ENCODE measurements at places on chromosomes 1 and 21.

DNA sequence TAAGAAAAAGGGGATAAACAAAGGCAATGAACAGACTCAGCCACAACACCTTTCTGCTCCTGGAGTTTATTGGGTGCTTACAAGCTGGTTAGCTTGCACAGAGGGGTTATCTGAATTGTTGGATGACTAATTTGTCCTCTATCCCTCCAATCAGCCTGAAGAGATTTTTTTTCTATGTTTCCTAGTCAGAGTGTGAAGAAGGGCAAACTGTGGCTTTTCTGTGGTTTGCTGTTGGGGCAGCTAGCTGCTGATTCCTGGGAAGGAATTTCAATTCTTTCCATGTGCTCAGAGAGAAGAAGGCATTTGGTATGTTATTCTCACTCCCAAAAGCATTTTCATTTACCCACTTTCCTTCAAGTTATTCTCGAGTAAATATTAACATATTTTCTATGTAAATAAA is 48.6 kb downstream of the PCP4 start:
- DNase-seq = no peak

GRCh38 chr1:40796939-40797667 is 13.5 kb downstream of the KCNQ4 start:
- DNase-seq = no peak

- no peak for DNase-seq
Observed at GRCh38 chr1:42328047-42328625, 6.9 kb downstream of the FOXJ3 start.

- no peak for DNase-seq
Observed at GRCh38 chr1:172719694-172720138, 60.8 kb downstream of the FASLG start.

DNA sequence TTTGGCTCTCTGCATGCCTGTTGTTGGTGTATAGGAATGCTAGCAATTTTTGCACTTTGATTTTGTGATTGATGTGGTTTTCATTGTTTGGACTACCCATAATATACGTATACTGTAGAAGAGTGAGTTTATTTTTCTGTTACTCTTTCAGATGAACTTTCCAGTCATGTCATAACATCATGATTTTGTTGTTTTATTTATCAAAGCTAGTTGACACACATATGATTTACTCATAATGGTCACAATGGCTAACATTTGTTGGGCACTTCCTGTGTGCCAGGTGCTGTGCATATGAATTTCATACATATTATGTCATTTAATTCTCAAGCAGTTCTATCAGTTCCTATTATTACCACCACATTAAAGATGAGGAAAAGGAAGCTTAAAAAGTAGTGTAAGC is 98.1 kb upstream of the GUCA2B start:
- DNase-seq = no peak

- no peak for DNase-seq
Observed at GRCh38 chr1:21592086-21592865, 76.9 kb downstream of the RAP1GAP start.

GRCh38 chr1:150003801-150004200 is 6.7 kb downstream of the OTUD7B start:
- DNase-seq = no peak

DNA sequence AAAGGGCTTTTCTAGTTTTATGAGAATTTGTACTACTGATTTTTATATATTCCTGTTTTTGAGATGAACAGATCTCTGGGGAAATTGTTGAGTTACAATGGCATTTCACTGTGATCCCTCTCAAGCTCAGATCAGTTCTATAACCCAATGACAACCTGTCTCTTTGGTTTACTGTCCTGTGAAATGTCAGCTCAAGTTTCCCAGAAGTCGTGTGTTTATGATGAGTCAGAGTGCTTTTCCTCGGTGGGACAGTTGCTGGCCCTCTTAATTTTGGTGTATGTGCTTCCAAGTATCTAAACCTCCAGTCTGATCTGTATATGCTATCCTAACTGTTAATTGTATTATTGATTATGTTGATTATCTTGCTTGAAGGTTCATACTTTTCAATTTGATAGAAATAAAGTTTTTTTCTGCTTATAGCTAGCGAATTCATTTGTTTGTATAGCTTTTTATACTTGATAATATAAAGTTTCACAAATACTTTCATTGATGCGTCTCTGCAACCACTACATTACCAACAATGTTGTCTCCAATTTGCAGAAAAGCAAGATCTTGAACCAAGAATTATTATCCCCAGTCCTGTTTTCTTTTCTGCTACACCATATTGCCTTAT is 77.5 kb upstream of the DNAJC6 start:
- no peak for DNase-seq

DNA sequence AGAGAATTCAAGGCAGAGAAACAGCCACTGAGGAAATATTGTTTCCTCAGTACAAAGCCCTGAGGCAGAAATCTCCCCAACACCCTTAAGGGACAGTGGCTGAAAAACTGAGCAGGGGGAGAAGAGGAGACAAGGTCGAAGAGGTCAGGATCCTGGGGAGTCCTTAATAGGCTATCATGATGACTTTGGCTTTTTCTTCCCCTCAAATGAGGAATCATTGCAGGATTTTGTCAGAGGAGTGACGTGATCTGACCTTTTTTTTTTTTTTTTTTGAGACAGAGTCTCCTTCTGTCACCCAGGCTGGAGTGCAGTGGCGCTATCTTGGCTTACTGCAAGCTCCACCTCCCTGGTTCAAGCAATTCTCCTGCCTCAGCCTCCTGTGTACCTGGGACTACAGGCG is 10.2 kb downstream of the MAP7D1 start:
- DNase-seq = no peak

GRCh38 chr1:244050835-244051444 is at the start of gene ZBTB18:
Gene ZBTB18 (plus strand): TSS chr1:244051283. CDS start chr1:244051432, 149 bp downstream.
- no peak for DNase-seq

DNA sequence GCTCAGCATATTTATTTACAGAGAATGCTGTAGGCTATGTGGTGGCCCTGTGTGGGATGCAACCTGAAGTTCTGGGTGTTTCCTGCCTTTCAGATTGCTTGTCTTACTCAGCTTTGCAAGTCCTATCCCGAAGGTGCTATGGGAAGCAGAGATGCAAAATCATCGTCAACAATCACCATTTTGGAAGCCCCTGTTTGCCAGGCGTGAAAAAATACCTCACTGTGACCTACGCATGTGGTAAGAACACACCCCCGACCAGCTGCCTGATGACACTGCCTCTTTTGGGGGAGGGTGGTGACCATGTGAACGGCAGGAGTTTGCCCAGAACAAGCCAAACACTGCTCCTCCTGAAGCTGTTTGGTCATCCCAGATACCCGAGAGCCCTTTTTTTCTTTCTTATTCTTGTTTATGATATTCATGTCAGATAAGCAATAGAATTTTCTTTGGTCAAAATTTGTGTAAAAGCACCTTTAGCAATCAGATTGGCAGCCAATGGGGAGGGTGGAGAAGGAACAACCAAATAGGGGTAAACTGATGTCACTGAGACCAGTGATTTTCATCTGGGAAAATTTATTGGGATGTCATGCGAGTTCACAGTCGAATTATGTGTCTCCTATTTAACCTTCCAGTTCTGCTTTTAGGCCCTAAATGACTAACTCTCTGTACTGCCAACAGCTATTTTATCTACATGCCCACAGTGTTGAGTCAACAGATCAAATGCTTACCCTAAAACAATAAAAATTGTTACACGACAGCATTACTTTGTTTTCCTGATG is 82.6 kb downstream of the EVA1C start:
- no peak for DNase-seq

- no peak for DNase-seq
Observed at GRCh38 chr1:203178083-203178482, 2.5 kb upstream of the MYBPH start.

DNA sequence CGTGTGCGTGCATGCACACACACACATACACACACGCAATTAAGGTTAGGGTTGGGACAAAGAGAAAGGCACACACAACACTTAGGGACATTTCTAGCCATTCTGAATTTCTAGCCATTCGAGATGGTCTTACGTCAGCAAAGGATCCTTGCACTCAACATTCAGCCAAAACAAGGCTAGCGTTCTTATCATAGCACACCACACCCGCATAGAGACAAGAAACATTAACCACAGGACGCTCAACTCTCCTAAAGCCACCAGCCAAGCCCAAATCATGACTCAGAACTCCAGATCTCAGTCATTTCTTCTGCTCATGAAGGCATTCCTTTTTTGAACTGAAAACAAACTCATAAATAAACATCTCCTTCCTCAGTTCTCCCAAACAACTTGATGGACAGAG is 106.8 kb downstream of the LMO4 start:
- DNase-seq = no peak

- DNase-seq = no peak
Observed at GRCh38 chr1:61504305-61504704, 220.6 kb downstream of the TM2D1 start.

DNA sequence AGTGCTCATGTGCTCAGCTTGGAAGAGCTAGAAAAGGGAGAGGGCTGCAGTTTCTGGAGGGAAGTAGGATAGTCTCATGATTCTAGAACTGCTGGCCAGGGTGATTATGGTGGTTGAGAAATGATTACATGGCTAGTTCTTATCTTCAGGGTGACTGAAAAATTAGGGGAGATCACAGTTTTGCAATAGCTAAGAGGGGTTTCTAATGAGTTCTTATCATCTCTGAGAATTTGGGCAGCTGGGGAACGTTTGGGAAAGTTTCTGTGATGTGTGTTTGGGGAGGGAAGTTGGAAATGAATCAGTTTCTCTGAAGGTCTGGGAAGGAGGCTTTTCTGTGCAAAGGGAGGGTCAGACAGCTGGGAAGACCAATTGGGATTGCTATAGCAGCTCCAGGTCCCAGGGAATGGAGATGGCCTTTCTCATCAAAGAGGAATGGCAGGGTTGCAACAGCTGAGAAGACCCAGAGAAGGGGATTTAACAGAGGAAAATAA is 7.6 kb upstream of the RHOU start:
- DNase-seq = no peak

DNA sequence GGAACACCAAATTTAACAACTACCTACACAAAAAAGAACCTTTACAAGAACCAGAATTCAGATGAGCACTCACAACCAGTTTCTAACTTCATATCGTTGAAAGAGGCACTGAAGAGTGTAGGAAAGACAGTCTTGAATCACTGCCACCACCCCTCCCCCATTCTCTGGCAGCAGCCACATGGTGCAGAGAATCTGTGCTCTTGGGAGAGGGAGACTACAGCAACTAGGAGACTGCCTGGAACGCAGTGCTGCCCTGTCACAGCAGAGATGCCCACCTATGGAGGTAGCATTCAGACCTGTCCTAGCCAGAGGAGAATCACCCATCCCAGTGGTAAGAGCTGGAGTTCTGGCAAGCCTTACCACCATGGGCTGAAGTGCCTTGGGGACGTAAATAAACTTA is 7.3 kb downstream of the CCN1 start:
- DNase-seq = no peak

DNA sequence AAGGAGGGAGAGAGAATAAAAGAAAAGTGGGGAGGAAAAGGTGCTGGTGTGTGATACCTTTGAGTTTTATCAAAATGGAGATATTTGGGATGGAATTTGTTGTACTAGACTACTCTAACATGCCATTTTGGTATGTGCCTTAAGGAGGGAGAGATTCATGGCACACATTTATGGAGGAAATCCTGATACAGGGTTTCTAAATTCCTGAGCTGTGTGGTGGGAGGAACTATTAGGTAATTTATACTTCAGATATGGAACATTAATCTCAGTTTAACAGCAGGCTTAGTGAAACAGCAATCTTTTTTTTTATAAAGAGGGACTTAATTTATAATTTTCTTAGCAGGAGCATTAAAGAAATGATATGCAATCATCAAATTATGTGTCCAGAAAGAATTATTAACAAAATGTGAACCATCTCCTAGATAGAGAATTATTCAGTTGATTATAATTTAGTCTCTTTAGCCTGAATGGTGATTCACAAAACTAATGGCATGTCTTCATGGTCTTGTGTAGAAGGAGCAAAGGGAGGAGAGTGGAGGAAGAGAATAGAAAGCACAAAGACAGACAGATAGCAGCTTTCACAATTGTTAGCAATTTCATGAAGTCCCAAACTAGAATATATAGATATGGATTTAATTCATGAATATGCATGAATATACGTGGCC is 301.6 kb downstream of the HLX start:
- DNase-seq = no peak

DNA sequence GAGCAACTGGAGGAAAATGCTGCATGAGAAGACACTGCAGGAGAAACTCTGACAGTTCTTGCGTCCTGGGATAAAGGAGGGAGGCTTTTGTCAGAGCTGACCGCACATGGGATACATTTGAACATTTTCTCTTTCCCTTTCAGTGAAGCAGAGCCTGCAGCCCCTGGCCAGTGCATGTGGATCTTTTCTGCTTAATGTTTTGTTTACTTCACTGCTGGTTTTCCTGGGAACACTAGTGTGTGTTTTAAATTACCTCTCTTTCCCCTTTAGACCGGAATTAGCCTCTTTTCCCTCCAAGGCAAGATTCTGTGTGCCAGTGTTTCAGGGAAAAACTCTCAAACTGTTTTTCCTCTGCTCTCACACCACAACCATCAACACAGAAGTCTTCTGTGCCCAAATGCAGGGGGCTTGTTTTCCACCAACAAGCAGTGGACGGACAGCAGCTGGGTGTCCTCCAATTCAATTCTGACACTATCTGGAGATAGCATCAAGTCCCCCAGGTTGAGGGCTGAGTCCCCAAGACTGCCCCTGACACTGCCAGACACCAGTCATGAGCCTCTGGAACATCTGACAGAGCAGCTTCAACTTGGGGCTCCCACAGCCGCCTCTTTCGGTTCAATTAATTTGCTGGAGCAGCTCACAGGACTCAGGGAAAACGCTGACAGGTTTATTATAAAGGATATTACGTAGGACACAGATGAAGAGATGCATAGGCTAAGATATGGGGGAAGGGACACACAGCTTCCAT is 136.2 kb downstream of the RHOU start:
- DNase-seq = no peak

DNA sequence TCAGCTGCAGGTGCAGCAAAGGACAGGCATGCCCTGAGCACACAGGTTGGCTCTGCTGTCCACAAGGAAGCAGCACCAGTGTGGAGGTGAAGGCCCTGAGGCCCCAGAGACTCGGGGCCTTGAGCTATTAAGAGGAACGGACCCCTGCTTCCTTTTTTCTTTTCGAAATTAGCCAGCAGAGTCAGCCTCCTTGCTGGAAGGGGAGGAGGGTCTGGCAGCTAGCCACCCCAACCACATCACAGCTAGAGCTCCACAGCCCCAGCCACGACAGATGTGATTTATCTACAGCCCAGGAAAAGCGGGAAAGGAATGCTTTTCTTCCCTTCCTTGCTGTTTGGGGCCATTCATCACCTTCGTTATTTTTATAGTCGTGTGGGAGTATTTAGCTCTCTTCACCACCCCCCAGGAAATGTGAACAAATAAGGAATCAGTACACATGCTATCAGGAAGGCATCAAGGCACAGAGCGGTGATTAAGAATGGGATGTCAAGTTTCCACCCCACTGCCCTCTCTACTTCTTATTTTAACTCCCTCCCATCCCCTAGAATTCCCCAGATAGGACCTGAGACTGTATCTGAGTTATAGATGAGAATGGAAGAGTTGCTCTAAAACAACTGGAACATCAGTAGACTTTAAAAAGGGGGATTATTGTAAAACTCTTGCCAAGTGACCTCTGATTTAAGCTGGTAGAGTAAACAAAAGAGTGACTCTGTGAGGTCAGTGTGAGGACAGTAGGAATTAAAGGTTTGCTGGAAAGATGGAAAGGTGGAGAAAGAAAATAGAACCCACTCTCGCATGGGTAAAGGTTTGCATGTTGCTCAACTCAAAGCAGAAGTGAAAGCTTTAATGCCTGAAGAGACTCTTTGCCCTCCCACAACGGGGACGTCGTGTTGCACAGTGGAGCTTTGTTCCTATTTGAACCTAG is 224.7 kb upstream of the GJB5 start:
- DNase-seq = no peak

GRCh38 chr1:229554886-229555621 is 3.5 kb downstream of the ABCB10 start:
- DNase-seq = no peak

Measured in cortex of kidney (tissue), 1 donor.